ENCODE measurements at places on chromosomes 11 and 22.

DNA sequence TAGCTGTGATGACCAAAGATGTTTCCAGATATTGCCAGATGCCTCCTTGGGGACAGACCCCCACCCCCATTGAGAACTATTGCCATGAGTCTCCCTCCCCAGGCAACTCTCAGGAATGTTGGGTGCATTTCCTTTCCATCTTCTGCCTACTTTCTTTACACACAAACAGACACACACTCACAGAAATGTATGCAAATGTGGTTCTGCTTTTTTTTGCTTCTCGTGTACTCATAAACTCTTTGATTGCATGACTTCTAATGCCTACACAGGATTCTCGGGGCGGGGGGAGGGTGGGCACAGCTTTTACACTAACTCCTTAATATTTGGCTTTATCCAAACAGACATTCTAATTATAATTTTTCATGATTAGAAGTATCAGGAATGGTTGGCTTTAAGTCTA, 53.3 kb upstream of the SUSD2 start:
- DNase-seq, result no peak

DNA sequence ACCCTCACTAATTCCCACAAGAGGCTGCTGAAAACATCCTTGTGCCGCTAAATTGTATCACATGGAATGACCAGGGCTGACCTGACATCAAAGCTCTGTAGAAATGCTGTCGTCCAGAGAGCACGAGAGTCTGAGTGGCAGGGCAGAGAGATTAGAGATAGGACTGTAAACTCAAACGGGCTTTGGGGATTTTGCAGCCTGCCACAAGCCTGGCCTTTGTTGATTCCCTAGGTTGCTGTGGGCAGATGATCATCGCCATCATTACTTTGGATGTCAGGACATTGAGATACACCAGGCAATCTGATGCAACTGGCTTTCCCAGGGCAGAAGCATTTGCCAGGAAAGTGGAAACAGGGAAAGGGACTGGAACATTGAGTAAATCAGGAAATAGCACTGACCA, 131.6 kb downstream of the ETS1 start:
- no peak for DNase-seq

- no peak for DNase-seq
Measured at GRCh38 chr11:2271077-2271326, 614 bp upstream of the ASCL2 start.

GRCh38 chr11:55697817-55698216, 35.8 kb downstream of the OR4C6 start:
- DNase-seq, result no peak

DNA sequence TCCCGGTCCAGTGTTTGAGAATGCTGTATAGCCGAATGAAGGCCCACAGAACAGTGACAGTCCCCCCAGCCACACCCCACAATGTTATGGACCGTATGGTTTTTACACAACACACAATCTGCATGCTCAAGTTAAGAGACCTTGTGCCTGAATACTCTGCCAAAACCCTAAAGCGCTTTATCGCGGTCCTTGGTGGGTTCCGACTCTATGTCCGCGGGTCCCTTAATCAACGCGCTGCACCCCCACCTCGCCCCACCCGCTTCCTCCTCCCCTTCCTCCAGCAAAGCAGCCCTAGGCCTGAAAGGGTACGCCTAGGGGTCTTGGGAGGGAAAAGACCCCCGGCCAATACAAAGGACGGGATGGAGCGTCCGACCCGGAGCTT, 442 bp downstream of the COPB1 start:
- DNase-seq, result no peak

- DNase-seq, result no peak
Measured at GRCh38 chr11:70517988-70518907, 119.9 kb downstream of the CTTN start.

DNA sequence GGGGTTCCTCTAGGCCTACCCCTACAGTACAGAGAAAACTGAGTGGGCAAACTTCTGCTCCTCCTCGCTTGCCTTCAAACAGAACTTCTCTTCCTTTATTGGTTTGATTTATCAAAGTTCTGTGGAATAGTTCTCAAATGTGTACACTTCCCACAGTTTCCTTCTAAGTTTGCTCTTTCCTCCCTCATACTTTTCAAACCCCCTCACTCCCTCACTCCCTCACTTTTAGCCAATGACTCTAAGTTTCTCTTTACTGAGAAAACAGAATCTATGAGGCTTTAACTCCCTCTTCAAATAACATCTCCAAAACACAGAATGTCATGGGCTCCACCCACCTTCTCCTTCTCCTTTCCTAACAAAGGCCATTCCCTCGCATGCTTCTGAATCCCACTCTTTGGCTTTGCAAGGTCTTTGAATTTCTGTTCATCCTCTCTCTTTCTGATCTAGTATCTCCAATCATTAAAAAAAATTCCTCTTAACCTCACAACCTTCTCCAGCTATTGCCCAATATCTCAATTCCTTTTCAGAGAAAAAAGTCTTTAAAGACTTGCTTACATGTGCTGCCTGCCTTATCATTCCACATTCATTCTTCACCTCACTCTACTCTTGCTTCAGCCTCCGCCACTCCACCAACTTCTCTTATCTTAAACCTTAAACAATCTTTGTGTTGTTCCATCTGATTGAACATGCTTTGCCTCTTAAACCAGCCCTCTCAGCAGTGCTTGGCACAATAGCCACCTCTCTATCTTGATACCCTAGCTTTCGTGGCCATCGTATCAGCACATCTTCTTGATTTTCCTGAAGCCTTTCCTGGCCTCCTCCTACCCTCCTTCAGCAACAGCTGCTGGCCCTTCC, 57.2 kb downstream of the DDI1 start:
- no peak for DNase-seq

GRCh38 chr11:10657308-10658271, 36.0 kb downstream of the IRAG1 start:
- DNase-seq, result no peak

GRCh38 chr11:45141171-45141570, 5.3 kb upstream of the PRDM11 start:
- no peak for DNase-seq

GRCh38 chr22:46142548-46143490, 7.5 kb upstream of the PPARA start:
- no peak for DNase-seq

- DNase-seq, result no peak
Measured at GRCh38 chr11:121226415-121227263, 65.9 kb upstream of the SC5D start.

DNA sequence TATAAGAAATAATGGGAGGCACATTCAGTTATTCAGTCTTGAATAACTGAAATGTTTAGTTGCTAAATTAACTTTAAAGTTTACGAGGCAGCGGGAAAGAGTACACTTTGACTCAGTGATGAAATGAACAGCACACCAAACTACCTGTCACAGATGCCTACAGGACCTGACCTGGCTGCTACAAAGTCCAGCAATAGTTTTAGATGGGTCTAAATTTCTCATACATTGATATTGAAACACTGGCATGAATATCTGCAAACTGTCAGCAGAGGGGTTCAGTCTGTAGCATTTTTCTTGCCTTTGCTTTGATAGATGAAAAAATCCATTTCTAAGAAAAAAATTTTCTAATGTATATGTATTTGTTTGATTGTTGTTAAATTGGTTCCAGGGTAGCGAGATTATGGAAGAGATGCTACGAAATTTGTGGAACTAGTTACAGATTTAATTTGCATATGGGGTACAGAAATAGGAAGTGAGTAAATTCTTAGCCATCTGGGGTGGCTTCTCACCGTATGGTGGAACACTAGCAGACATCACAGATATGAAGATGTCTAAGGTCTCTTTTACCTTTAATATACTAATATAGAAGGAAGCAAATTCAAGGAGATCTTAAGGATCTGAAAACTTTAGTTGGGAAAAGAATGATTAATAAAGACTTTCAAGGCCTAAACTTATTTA, 20.8 kb upstream of the GAB2 start:
- DNase-seq, result no peak

DNA sequence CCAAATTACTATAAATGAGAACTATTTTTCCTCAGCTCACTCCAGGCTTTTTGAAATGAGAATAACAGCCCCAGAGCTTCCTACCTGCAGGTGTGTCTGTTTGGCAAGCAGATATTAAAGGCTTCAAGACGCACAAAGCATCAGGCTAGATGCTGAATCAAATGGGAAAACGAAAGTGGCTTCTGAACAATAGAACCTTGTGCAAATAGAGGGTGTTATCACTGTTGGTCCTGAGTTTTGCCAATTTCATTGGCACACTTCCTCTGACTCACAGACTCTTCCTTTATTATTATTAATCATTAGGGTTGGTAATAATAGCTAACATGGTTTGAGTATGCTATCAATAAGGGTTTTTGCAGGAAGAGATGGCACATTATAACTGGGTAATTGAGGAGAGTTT, 13.4 kb downstream of the SYT13 start:
- DNase-seq, result no peak

DNA sequence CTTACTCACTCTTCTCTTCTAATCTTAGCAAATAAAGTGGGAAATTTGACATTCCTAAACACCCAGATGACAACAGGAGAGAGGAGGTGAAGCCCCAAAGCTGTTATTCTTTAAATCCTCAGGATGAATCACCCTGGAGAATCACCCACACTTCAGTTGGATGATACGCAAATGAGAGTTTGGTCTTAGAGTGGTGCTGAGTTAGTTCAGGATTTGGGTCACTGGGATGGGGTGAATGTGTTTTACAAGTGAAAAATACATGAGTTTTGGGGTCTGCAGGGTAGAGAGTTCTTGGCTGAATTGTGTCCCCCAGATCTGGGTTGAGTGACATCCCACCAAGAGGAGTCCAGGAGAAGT, 117.2 kb downstream of the GGTLC2 start:
- no peak for DNase-seq

GRCh38 chr11:72750556-72751115, 1.6 kb downstream of the ARAP1 start:
- no peak for DNase-seq

DNA sequence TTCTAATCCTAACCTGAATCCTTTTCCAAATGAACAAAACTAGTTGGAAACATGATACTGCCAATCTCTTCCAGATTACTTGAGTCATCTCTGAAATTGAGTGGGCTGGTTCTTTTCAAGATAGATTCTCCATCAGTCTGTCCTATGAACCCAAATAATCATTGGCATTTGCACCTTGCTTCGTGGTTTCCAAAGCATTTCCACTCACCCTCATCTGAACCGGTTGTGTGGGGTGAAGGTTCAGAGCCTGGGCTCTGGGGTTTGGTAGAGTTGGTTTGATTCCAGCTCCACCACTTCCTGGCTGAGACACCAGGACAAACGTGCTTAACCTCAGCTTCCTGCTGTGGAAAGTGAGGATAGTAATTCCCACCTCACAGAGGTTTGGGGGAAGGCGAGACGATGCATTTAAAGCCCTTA, 206.4 kb upstream of the E2F8 start:
- no peak for DNase-seq

DNA sequence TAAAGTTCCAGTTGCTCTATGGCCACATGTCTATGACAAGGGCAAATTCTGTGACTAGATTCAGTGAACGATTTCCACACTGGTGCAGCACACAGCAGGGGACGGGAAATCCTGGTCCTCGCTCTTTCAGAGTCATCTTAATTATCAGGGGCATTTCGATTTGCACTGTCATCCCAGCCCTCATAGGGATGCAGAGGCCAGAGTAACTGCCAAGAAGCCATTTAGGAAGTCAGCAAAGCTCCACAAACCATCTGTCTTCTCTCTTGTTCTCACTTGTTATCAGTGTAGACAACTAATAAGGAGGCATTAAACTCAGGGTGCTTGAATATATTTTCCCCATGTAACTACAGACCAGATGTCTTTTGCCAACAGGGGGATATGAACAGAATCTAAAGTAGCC, 151.7 kb downstream of the STK33 start:
- no peak for DNase-seq

DNA sequence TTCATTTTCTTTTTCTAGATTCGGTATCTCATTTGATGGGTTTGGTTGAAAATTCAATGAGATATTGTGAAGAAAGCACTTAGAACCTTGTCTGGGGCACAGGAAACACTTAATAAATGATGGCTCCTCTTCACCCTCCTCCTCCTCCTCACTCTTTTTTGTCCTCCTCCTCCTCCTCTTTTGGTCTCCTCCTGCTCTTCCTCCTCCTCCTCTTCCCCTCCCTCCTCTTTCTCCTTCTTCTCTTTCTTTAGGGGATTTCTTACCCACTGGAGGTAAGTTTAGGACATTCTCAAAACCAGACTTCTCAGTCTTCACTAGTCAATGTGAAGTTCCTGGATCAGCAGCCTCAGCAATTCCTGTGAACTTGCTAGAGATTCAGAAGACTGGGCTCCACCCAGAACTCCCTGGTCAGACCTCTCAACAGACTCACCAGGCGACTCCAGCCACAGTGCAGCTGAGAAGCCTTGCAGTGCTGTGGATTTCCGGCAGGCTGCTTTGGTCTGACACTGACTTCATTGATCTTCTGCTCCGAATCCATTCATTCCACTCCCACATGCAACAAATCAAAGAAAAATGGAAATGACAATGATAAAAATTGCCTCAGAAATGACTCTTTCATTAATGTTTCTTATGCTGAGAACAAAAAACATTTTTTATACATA, 368.6 kb upstream of the B3GAT1 start:
- no peak for DNase-seq

DNA sequence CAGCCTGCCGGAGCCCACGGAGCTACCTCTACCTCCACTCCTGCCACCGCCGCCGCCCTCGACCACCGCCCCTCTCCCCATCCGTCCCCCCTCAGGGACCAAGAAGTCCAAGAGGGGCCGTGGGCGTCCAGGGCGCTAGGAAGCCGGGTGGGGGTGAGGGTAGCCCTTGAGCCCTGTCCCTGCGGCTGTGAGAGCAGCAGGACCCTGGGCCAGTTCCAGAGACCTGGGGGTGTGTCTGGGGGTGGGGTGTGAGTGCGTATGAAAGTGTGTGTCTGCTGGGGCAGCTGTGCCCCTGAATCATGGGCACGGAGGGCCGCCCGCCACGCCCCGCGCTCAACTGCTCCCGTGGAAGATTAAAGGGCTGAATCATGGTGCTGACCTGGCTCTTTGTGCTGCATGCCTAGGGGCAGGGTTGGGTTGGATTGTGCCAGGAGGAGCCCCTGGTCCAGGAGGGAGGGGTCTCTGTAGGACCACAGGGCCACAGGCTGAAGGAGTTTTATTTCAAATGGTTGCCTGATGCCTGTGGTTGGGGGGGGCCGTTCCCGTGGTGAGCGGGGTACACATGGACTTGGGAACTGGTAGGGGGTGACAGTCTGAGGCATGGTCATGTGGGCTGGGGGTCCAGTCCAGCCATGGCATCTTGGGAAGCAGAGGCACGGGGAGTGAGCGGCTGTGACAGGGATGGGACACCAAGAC, 2.3 kb downstream of the PTPRCAP start:
- no peak for DNase-seq

GRCh38 chr22:48974443-48975315, 853.0 kb downstream of the BRD1 start:
- DNase-seq, result no peak

- DNase-seq, result no peak
Measured at GRCh38 chr11:111422494-111423249, 43.6 kb upstream of the POU2AF1 start.

GRCh38 chr11:121479698-121480238, 27.0 kb upstream of the SORL1-AS1 start:
- DNase-seq, result no peak

DNA sequence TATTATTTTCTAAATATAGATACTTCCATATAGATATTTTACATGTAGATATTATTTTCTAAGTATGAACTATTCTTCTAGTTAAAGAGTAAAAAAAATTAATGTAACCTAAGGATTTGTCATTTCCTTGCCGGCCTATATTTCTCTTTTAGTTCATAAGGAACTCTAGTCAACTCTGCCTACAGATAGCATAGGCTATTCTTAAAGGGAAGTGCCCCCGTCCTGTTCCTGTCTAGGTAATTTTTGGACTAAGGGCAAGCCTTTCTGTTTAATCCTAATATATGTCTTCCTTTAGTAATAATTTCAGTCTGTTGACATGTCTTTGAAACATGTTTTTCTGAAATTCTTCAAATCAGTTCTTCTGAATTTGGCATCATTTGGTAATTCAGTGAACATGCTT, 161.9 kb downstream of the C11orf91 start:
- DNase-seq, result no peak

Measured in NCI-H187 (cell line).